Stimulated activated CD4-positive, alpha-beta T cell treated with anti-CD3 and anti-CD28 coated beads, Interleukin-1b, Interleukin-23, amount 100 ng/mL, for 1 hour (primary cell): ENCODE measurements at places on chromosomes 1 and 21.

- DNase-seq: no peak
Measured at GRCh38 chr1:46244656-46245371, 2.7 kb upstream of the RAD54L start.

DNA sequence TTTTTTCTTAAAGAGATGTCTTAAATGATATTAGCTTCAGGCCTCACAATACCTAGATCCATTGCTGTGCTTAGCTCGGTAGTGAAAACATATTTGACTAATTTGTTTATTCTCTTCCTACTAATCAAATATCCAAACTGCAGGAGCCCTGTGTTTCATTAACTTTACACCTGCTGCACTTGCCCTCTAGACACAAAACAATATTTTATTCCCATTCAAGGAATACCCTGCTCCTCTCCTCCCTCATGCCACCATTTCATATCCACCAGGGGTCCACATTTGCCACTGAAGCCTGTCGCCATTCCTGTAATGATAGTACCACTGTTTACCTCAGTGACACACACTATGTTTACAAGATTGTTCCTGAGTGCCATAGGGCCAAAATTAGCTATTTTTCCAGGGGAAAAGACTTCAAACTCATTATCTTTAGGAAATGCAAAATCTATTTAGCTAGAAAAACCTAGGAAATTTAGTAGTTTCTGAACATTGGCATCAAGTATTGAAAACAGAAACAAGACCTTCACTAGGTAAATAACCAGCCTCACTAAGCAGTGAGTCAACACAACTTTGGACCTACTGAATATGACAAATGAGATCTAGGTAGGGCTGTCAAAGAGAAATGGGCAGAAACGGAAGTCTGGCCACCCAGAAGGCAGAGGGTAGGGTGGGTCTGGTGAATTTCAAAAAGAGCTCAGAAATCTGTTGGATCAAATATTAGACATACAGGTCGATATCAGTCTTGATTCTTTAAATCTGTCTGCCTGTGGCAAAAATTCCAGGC lies 134.6 kb upstream of the KCNK1 start:
- no peak for DNase-seq

- DNase-seq: no peak
Measured at GRCh38 chr21:31675960-31676359, 16.5 kb downstream of the SOD1 start.

DNA sequence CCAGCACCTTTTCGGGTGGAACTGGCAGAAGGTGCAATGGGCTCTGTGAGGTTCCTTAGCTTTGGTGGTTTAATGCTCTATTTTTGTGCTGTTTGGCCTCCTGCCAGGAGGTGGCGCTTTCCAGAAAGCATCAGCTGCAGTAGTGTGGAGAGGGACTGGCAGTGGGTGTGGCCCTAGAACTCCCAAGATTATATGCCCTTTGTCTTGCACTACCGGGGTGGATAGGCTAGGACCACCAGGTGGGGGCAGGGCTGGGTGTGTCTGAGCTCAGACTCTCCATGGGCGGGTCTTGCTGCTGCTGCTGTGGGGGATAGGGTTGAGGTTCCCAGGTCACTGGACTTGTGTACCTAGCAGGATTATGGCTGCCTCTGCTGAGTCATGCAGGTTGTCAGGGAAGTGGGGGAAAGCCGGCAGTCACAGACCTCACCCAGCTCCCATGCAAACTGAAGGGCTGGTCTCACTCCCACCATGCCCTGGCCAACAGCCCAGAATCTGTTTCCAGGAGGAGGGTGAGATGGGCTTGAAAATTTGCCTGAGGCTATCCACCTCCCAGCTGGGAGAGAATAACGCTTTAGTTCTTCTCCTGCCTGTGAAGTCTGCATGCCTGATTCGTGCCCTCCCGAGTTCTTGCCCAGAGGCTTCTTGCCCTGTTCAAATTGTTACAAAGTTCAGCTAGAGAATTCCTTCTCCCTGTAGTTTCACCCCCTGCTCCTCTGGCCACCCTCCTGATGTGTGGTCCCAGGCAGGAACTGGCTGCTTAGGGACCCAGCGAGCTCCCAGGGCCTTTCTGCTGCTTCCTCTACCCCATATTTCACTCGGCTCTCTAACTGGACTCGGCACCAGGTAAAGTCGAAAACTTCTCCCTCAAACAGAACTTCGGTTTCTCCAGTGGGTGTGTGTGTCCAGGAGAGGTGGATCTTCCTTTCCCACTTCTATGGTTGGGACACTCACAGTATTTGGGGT lies 76.5 kb upstream of the BTG3 start:
- DNase-seq: no peak

GRCh38 chr1:9265968-9266367 lies 26.7 kb upstream of the SPSB1 start:
- no peak for DNase-seq

GRCh38 chr1:1622010-1622787 lies 6.9 kb downstream of the MIB2 start:
- no peak for DNase-seq

DNA sequence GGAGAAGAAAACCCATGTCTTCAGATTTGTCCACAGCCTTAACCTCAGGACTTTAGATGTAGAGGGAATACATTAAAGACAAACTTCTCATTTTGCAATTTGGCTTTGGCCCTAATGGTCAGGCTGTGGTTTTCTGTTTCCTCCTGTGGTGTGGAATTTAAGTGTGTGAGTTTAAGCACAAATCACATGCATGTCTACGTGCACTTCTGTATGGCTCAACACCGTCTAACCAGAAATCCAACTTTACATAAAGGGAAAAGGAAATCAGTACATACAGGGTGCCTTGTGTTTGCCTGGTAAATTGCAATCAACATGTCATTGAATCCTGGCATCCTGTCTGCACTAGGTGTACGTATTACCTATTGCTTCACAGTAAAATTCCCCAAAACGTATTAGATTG lies 1.2 kb upstream of the ZNF124 start:
- DNase-seq: no peak

DNA sequence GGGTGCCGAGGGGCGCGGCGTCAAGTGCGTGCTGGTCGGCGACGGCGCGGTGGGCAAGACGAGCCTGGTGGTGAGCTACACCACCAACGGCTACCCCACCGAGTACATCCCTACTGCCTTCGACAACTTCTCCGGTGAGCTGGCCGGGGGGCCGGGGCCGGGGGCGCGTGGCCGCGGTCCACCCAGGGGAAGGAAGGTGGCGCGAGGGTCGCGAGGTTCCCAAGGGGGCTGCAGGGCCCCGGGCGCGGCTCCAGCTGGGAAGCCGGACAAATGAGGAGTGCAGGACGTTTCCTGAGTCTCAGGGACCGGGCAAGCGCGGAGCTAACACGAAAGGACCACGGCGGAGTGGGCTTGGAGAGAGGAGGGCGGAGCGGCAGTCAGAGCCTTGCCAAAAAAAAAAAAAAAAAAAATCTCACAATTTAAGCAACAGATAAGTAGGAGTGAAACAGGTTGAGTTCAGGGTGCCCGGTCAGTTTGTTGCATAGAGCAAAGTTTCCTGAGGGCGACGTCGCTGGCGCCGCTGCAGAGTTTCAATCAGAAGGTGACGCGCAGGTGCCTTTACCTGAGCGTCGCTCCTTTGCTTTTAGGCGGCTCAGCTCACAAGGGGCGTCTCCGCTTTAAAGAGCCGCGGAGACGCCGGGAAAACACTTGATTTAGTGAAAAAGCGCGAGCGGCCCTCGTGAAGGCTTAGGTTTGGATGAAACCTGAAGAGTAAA lies 750 bp downstream of the RHOU start:
- no peak for DNase-seq

- DNase-seq: no peak
Measured at GRCh38 chr1:16204634-16205333, 7.7 kb downstream of the ARHGEF19 start.

DNA sequence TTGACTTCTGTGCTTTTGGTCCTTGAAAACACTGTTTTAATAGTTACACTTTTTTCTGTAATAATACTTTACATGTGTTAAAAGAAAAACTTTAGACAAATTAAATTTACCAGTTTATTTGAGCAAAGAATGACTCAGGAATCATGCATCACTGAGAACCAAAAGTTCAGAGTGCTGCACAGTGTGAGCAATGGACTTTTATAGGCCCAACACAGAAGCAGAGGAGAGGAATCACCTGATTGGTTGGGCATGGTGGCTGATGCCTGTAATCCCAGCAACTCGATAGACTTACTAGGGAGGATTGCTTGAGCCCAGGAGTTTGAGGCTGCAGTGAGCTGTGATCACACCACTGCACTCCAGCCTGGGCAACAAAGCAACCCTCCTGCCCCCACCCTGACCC lies 29.3 kb downstream of the ZNF648 start:
- no peak for DNase-seq

GRCh38 chr1:96016219-96016618 lies 705.4 kb upstream of the PTBP2 start:
- DNase-seq: no peak

- DNase-seq: no peak
Measured at GRCh38 chr1:71869326-71869725, 413.0 kb downstream of the NEGR1 start.

GRCh38 chr1:18109058-18109755 lies 1.6 kb downstream of the IGSF21 start:
- DNase-seq: no peak

GRCh38 chr1:114318961-114319360 lies 165.3 kb upstream of the SYT6 start:
- DNase-seq: no peak

GRCh38 chr1:221604948-221605347 lies 136.9 kb downstream of the DUSP10 start:
- no peak for DNase-seq

DNA sequence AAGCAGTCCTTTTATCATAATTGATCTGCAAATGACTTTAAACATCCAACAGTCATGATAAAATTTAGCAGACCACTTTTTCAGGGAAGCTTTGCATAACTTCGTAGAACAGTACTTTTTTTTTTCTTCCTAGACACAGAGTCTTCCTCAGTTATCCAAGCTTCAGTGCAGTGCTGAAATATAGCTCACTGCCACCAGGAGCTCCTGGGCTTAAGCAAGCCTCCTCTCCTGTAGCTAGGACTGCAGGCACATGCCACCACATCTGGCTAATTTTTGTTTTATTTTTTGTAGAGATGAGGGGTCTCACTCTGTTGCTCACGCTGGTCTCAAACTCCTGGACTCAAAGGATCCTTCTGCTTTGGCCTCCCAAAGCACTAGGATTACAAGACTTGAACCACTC lies 3.8 kb downstream of the F13B start:
- no peak for DNase-seq

- no peak for DNase-seq
Measured at GRCh38 chr1:170310951-170311350, 165.2 kb downstream of the NTMT2 start.

- DNase-seq: no peak
Measured at GRCh38 chr1:164610538-164611222, 51.7 kb downstream of the PBX1 start.
